GOT3 (cell line): ENCODE measurements at places on chromosomes 2 and 18.

- DNase-seq, result no peak
Observed at GRCh38 chr2:19736191-19736831, 165.5 kb downstream of the TTC32 start.

GRCh38 chr2:231615058-231615671 is 22.5 kb downstream of the TEX44 start:
- no peak for DNase-seq

DNA sequence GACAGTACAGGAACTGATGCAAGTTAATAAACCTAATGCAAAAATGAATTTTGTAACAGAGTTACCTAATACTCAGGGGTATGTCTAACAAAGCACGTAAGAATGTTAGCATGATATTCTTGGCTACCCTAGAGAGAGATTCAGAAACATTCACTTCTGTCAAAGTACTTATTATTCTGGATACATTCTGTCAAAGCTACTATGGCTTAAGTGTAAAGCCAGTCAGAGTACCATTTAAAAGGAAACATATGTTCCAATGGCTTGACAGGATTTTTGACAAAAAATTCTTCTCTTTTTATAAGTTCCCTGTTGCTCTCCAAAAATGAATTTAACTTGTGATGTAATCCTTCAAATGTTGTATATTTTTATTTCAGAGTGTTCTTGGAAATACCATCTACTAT is 85.5 kb downstream of the PIGN start:
- DNase-seq, result no peak

GRCh38 chr2:39660612-39661236 is 5.0 kb upstream of the TMEM178A start:
- no peak for DNase-seq

GRCh38 chr2:47221946-47222345 is 66.8 kb upstream of the STPG4 start:
- DNase-seq, result no peak

GRCh38 chr2:212845941-212846340 is 305.5 kb downstream of the IKZF2 start:
- DNase-seq, result no peak

DNA sequence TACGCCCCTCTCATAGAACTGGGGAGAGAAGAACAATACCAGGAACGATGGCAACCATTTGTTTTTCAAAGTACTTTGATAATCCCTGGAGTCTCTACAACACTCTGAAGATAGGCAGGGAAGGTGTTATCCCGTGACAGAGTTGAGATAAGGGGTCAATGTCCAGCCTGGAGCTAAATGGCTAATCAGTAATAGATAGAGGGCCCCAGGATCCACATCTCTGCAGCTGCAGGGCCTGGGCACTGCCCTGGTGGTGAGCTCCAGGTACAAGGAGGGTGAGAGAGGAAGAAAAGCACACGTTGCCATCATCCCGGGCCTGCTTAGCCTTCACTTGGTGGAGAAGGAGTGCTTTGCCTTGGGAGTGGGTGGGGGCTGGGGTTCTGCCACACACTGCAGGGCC is 260.6 kb downstream of the PRKCE start:
- no peak for DNase-seq

DNA sequence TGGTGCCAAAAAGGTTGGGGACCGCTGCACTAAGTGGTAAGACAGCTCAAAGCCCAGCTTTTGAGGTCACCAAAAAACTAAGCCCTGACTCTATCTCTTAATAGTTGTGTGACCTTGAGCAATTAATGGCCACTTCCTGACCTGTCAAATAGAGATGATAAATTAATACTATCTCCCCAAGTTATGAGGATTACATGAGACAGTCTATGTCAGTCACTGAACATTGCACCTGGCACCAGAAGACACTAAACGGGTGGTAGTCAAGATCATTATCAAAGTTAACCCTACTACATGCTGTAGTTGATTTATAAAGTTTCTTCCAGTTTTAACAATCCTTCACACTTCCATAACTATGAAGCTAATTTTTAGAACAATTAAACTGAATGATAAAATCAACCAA is 36.5 kb downstream of the STPG4 start:
- DNase-seq, result no peak

DNA sequence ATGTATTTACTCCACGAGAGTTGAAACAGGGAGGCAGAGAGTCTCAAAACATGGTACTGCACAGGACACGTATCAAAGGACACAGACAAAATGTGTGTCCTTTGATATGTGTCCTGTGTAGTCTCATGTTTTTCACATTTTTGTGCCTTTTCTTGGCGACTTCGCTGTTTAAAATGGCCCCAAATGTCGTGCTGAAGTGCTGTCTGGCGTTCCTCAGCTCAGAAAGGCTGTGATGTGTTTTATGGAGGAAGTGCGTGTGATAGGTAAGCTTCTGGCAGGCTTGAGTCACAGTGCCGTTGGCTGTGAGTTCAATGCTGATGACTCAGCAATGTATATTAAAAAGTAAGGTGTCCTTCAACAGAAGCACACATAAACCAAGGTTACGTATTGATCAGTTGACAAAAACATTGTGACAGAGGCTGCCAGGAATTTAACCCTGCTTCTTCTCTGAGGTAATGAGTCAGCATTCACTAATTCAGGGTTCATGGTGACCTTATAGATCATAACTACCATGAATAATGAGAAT is 78.2 kb downstream of the DYSF start:
- DNase-seq, result no peak

DNA sequence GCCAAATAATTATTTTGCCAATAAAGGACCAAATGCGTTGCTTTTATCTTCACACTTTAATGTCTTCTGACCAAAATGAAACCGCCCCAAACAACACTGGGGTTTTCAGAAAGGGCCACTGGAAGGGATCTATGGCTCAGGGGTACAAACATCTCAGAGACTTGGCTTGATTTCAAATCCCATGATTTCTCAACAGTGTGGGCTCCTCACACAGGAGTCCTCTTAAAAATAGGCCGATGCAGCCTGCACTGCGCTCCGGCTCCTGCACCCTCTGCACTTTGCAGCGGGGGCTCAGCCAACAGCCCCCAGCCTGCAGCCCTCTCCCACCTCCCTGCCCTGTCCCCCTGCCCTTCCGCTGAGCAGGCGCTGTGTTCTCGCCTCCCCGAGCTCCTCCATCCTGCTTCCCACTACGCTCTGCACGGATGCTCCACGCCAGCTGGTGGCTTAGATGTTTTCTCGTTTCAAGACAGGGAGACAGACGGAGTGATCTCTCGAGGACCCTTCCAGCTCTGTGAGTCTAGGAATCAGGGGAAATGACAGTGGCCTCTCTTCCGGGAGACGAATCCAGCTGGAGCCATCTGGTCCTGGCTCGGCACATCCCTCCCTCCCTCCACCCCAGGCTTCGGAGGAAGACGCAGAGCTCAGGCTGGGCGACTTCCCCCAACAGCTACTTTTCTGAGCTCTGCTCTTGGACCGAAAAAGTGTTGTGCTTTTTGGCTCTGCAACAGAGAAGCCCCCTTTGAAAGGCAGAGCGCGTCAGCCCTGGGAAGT is 71.4 kb downstream of the KCNF1 start:
- DNase-seq, result no peak
